ENCODE measurements at places on chromosomes 16 and 17.

- no peak for DNase-seq
These were observed 96.5 kb downstream of the SDK2 start for GRCh38 chr17:73547790-73548189.

DNA sequence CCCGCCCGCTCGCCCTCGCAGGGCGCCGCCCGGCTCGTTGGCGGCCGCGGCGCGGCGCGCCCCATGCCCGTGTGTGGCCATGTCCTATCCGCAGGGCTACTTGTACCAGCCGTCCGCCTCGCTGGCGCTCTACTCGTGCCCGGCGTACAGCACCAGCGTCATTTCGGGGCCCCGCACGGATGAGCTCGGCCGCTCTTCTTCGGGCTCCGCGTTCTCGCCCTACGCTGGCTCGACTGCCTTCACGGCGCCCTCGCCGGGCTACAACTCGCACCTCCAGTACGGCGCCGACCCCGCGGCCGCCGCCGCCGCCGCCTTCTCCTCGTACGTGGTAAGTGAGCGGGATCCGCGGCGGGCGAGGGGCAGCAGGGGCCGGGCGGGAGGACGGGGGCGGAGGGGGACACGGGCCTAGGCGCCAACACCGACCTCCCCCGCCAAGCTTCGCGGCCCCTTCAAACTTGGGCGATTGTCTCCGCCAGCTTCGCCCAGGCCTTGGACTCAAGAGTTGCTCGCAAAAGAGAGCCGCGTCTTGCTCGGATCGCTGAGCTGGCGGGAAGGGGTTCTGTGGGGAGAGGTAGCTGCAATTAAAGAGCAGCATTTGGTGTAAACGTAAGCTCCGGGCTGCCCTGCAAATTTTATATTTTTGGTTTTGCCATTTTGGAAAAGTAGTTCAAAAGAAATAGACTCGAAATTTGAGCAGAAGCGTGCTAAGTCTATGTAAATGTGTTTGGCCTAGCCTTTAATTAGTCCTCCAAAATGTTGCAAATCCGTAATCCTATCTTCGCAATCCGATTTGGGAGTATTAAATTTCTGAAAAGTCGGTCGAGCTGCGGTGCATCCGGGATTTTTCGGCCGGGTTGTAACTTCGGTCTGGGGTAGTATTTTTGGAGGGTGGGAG lies 702 bp downstream of the IRX5 start:
- DNase-seq = peak; percentile 36

GRCh38 chr17:40178021-40178601 lies 841 bp downstream of the RAPGEFL1 start:
- no peak for DNase-seq

DNA sequence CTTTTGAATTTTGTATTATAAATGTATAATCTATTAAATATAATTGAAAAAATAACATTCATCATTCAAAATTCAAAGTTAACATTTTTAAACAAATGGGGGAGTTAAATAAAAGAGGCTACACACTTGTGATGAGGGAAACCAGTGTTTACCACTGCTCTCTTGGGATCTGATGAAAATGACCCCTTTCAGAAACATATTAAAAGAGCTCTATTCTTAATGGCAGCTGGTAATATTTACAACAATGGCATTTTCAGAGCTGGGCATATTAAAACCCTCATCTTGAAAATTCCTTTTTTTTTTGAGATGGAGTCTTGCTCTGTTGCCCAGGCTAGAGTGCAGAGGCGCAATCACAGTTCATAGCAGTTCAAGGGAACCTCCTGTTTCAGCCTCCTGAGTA lies 19.3 kb upstream of the FLCN start:
- no peak for DNase-seq
